ENCODE measurements at places on chromosomes 2 and 18. TPM values are rescaled to one million over a fixed set of nuclear protein-coding genes. Genes with fewer than 3 reads are reported as not detected.

DNA sequence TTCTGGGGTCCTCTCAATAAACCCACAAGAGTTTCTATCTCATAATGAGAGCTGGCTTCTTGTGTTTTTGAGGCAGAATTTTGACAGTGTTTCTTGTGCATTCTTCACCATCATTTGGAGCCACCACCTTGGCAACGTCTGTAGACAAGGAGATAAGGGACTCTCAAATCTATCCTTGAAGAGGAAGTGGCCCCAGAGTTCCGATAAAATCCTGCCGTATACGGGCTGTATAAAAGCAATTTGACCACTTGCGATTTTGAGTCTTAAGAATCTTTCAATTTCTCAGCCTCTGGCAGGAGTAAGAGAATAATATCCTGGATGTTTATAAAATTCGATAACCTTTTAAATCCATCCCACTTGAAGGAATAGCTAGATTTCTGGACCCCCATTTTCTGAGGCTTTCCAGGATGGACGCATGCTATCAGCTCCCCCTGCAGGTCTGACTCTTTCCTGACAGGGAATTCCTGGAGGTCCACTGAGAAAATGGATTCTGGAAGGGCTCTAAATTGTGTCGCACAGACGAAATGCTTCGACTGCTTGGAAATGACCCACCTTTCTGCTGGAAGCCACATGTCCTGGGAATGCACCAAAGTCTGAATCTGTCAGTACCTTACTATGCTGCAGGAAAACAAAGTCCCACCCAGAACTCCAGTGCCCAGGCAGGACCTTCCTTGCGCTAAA, 54.1 kb downstream of the E2F6 start:
- peak; percentile 63 for DNase-seq

- DNase-seq = no peak
Measured at GRCh38 chr2:217147818-217148217, 288.0 kb upstream of the TNP1 start.

DNA sequence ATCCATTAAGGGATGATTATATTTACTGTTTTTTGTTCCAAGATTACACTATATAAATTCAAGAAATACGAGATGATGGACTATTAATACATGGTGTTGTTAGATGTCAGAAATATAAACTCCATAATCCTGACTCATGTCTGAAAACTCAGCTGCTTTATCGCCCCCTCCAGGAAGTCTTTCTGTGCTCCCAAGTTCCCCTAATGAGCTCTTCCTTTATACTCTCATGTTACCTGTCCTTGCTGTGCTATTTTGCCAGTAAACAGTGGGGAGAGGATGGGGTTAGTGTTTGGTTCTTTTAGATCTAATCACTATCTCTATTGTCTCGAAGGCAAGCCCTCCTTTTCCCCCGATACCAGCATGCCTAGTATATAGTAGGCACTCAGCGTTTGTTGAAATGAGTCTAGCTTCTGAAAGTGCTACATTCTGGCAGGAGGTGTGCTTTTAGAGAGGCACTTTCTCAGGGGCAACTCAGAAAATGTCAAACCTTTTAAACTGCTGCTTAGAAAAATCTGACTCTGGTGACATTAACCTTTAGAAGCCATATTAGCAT, 21.4 kb upstream of the BARD1 start:
- peak; percentile 47 for DNase-seq

C2orf81 gene
- 3.5 TPM for total RNA-seq

GRCh38 chr2:64144057-64145013, at the start of gene PELI1:
TSS of gene PELI1 (minus strand) at chr2:64144420. CDS start at chr2:64108310, 36,110 bp downstream.
- peak; percentile 95 for DNase-seq

ZC3H8 gene
- total RNA-seq = 2.7 TPM

- peak; percentile 25 for DNase-seq
Measured at GRCh38 chr18:10936176-10937053, 213.0 kb downstream of the PIEZO2 start.

TEX44 gene
- not detected for total RNA-seq

FSIP2 gene
- not detected for total RNA-seq

DNA sequence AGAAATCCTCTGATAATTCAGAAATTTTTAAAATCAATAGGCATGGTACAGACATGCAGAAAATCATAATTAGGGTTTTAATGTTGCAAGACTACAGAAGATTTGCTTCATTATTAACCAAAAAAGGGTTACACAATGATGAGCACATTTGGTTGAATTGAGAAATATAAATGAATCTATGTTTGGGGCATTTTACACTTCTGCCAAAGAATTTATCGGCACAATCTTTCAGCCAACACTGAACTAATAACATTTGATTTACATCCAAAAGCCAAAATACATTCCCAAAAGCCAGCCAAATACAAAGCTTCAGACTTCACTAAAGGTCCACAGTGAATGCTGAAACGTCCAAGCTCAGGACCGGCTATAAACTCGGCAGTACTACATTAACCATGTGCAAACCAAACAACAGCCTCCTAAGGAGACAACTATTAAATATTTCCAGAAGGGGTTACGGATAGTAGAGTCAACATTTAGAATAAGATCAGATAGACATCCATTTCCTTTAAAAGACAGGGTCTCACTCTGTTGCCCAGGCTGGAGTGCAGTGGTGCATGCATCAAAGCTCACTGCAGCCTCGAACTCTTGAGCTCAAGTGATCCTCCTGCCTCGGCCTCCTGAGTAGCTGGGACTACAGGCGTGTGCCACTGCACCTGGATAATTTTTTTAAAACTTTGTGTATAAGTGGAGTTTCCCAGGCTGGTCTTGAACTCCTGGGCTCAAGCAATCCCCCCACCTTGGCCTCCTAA, 29.4 kb downstream of the SPRED2 start:
- DNase-seq = peak; percentile 79

DNA sequence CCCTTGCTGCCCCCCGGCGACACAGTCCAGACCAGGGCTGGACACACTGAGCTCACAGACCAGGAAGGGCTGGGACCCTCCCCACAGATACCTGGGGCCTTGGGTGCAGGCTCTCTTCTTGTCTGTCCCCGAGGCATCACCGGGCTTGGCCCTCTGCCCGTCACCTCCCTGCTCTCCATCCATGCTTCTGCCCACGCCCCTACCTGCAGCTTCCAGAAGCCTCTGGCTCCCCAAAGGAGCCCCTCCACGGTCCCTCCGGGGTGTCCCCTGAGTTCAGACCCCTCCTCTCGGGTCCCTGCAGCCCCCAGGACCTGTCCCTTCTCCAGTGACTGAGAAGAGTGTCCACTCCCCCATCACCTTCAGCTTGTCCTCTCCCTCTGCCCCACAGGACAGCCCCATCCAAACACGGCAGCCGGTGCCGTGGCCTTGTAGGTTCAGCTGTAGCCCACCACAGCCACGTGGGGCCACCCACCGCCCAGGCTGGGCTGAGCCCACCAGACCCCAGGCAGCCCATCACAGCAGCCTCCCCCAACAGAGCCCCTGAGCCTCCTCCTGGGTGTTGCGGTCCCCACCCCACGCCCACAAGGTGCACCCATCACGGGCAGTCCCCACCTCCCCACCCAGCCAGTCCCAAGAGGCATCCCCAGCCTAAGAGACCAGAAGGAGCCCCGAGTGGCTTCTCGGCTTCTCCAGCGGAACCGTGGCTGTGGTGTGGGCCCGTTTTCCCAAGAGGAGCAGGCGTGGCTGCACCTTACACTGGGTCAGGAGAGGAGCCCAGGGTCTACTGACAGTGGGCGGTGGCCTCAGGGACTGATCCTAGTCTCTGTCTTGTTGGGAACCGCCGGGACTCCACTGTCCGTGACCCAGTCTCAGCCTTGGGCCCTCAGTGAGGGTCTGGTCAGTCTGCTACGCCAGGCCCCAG, 53.1 kb downstream of the RAMP1 start:
- no peak for DNase-seq

DNA sequence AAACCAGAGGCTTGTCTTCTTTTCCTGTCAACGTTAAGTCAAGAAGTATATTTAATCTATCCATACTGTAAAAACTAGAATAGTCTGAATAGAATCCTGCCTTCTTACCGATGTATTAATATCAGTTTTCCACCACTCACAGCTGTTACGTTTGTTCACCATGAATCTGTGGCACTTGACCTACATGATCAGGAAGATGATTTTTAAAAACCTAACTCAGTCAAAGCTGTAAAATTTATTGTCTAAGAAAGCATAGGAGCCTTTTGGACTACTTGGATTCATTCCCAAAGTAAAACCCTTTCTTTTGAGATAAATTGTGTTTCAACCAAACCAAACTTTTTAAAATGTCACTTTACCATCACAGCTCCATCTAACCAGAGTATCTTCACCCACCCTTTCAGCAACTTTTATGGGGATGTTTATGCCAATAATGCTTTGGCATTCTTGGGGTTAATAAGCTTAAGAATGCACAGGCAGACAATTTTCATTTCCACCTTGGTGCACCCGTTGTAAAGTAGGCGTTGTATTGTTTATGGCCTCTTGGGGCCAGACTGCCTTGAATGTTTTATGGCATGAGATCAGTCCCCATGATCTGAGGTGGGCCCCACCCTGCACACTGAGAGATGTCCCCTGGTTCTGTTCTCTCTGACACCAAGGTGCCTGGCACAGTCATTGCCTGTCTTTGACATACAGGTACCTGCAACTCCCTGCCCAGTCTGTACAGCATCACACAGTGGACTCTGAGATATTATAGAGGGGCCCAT, 176.2 kb upstream of the EPAS1 start:
- DNase-seq = no peak

GRCh38 chr2:240360645-240361475, 74.6 kb upstream of the GPC1 start:
- no peak for DNase-seq
